ENCODE measurements at places on chromosomes 11 and 22.

DNA sequence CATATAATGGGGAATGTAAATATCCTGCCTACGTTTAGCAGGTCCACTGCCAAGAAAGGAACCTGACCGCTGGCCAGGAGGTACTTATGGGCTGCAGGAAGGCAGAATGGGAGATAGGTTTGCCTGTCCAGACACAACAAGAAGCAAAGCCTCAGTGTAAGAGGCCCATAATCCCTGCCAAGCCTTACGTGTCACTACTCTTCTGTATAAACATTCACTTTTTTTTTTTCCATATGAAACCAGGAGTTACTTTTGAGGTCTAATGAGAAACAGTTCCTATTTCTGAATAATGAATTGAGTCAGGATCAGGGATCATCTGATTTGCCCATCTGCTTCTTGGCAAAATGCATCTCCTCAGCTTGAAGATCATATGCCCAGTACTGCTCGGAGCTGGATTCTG is 230.2 kb downstream of the NTM start:
- no peak for DNase-seq

DNA sequence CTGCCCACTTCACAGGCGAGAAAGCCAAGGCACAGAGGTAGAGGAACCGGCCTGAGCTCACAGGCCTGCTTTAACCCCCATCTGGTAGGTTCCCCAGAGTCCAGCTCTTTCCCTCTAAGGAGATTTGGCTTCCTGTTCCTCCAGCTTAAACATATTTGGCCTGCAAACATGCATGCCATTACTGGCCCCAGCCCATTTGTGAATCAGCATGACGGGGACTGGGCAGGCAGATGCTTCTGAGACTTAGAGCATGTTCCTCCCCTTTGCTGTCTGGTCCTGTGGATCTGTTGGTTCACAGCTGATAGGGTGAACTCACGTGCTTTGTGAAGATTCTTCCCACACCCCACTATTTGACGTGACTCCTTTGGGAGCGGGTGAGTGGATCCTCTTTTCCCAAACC is 12.6 kb downstream of the CHST1 start:
- peak; percentile 67 for DNase-seq

DNA sequence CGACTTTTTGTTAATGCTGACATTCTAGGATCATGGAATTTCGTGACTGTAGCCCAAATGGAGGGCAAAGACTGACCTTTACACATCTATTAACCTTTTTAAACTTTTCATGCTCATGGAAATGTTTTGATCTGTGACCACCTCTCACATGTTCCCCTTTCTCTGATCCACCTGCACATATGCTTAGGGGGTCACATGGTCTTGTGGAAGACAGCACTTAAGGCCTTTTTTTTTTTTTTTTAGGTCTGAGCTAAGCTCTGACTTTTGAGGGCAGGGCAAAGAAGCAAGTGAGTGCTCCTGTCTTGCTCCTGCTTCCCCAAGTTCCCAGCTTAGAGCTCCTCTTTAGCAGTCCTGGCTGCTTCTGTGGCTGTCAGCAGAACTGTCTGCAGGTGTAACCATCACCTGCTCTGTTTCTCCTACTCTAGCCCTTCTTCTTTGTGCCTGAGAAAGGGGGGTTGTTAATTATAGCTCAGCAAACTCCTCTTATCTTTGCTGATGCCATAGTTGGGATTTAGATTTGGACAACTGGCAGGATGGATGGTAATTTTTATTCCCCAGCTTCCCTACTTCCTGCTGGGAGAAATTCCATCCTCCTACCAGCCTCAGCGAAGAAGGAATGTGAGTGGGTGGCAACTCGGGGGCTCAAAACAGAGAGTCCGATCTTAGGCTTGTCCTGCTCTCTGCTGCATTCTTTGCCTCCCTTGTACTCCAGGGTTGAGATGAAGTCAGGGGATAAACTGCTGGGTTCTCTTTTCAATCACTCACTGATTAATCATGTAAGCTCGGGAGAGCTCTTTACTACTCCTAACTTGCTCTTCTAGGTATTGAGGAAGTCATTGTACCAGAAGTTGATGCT is 64.4 kb downstream of the GRAMD1B start:
- DNase-seq, result peak; percentile 22

GRCh38 chr22:27407369-27407985 is 394.1 kb downstream of the MN1 start:
- DNase-seq, result no peak

GRCh38 chr22:30455075-30455840 is 16.6 kb downstream of the SEC14L3 start:
- no peak for DNase-seq

- no peak for DNase-seq
Observed at GRCh38 chr11:120032766-120033390, 105.0 kb downstream of the TRIM29 start.

DNA sequence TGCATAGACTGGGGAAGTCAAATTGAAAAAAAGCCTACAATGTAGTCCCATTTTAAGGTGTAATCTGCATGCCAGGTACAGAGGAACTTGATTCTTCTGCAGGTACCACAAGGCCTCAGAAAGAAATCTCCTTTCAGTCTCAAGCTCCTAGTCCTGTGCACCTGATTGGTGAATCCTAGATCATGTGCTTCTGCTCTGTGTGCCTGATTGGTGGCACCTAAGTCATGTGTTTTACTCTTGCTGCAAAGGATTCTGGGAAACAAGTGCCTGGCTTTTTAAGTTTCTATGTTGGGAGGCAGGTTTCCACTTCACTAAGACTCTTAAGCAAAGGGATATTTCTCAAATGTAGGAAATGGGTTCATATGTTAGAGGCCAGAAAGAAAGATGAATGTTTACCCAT is 29.1 kb downstream of the INSC start:
- DNase-seq, result no peak

DNA sequence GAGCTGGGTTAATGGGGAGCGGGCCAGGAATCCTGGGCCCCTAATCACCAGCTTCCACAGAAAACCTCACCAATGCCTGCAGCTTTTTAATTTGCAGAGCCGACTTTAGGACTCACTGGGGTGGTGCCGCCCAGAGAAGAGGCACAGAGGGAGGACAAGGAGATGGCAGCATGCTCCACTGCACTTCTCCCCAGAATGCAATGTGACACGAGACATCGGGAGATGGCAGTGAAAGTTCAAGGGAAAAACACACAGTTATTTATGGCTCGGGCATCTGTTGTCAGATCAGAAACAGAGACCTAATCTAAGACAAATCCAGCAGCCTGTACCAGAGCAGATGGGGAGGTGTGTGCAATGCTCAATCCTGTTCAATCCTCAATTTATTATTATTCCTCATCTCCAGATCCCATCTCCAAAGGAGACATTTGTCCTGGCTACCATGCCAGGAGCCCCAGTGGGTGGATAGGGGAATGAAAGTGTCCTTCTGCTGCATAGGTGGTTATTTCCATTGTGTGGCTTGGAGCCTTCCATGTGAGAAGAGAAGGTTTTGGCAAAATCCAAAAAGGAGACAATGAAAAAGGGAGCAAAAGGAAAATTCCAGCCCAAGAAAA is 250.0 kb downstream of the NXPE2 start:
- no peak for DNase-seq

DNA sequence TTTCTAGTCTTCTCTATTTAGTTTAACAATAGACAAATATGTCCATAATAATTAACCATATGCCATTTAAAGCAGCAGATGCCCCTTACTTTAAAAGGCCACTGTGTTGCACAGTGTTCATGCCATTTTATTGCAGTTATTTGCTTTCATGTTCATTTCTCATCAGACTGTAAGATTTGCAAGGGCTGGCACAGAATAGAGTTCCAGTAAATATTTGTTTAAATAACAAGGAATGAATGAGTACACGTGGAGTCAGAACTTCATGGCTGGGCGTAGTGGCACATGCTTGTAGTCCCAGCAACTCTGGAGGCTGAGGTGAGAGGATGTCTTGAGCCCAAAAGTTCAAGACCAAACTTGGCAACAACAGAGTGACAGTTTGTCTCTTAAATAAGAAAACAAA is 1228.6 kb downstream of the LRRC4C start:
- DNase-seq, result no peak

GRCh38 chr11:73216465-73216864 is 1.6 kb upstream of the P2RY2 start:
- no peak for DNase-seq

DNA sequence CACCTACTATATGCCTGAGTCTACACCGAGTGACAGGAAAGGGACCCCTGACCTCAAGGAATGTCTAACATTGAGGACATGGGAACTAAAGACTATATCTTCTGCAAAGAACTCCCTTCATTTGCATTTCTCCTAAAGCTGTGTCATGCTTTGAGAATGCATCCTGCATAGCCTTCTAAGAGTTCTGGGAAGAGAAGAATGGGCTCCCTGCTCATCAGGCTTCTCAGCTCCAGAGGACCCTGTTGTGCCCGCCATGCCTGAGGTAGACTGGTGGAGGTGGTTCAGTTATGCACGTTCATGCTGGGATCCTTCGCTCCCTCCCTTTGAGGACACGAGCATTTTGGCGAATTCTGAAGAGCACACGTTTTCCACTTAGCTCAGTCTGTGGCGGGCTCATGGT is 63.3 kb downstream of the GRIK4 start:
- no peak for DNase-seq

GRCh38 chr22:41914611-41915034 is 251 bp downstream of the SHISA8 start:
- no peak for DNase-seq

- DNase-seq, result no peak
Observed at GRCh38 chr22:27237080-27237741, 564.3 kb downstream of the MN1 start.

GRCh38 chr22:42929838-42930155 is 72.7 kb upstream of the ARFGAP3 start:
- no peak for DNase-seq

DNA sequence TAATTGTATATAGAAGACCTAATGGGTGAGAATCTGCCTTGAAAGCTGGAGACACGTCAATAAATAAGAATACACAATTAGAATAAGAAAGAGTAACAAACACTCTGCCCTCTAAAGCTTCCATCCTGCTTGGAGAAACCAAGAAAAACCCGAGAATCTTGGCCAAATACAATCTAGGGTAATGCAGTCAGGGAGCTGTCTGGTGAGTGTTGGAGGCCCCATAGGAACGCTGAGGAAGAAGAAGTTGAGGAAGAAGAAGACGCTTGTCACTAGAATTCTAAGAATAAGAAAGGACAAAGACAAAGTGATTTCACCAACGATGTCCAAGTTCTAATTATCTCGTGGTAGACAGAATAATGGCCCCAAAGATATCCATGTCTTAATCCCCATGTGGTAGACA is 4485.9 kb upstream of the OR11H1 start:
- no peak for DNase-seq

- no peak for DNase-seq
Observed at GRCh38 chr11:87076874-87077429, 39.2 kb downstream of the TMEM135 start.

GRCh38 chr11:8268530-8269400 is 5.1 kb upstream of the LMO1 start:
- no peak for DNase-seq

DNA sequence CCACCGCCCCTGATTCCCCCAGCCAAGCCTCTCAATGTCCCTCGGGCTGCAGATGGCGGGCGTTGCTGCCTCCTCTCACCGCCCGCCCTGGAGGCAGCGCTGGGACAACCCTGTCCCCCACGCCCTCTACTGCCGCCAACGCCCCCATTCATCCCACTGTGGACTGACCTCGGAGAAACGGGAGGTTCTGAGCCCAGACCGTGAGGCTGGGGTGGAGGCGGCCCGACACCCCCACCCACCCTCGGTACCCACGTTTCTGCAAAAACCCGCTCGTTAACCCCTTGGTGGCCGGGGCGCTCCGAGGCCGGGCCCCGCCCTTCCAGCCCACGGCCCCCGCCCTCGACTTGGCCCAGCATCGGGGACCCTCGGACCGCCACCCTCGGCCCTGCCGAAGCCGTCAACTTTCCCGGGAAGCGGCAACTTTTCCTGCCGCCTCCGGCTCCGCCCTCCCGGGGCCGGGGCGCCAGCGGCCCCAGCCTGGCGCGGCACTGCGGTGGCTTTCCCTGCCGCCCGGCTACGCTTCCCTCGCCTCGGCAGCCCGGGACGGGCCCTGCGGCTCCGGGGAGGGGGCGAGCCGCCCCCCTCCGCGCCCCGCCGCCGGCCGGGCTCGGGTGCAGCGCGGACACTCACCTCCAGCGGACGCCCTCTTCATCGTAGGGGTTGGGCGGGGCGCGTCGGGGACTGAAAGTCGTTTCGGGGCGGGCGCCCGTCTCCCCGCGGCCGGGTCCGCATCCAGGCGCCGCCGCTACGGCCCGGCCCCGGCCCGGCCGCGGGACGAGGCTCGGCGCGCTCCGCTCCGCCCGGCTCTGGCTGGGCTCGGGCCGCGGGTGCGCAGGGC is 458 bp downstream of the RTN4R start:
- DNase-seq, result peak; percentile 33

DNA sequence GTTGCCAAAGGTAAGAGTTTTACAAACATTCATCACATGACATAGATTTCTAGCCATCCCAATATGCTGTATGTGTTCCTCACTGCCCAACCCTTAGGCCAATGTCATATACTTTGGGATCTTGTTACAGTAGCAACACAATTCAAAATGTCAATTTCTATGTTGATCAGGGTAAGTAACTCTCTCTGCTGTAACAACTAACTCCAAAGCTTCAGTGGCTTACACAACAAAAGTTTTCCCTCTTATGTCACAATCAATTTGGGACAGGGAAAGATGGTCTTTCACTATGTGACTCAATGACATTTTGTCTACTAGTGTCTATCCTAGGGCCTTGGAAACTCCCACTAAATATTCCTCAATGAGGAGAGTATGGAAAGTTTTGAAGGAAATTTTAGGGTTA is 144.5 kb downstream of the SBF2 start:
- DNase-seq, result no peak

- DNase-seq, result no peak
Observed at GRCh38 chr11:14366936-14367335, 8.0 kb upstream of the RRAS2 start.

- DNase-seq, result no peak
Observed at GRCh38 chr22:50171319-50171964, 911 bp downstream of the PANX2 start.

DNA sequence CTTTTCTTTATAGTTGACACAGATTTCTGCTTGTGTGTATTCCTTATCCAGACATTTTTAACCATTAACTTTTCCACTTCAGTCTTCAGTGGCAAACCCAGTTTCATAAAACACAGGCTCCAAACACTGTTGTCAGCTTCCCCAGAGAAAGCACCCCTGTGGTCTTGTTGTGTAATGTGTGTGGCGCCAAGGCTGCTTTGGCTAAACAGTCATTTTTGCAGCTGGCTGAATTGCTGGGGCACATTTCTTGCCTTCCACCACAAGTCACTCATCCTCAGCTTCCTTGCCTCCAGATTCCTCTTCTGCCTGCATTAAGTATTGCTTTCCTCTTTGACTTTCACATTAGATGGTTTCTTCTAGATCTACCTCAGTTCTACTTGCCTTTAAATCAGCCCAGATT is 40.5 kb downstream of the ARHGAP1 start:
- no peak for DNase-seq

DNA sequence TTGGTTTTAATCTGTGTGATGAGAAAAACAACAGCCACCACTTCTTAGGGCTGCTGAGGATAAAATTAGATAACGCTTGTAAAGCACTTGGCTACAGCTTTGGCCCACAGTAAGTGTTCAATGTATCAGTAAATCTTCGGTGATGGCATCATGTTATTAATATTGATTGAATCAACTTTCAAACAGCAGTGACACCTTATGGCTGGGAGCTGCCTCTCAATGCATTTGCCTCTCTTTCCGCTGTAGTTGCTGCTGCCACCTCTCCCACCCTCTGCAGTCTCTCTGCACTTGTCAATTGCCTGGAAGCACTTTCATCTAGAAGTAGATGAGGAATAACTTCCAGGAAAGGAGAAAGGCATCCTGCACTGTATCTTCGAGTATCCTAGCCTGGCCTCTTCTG is 491.1 kb downstream of the OPCML start:
- DNase-seq, result no peak

GRCh38 chr11:36155770-36156160 is 133.5 kb downstream of the COMMD9 start:
- peak; percentile 72 for DNase-seq
